ENCODE measurements at places on chromosomes 2 and 18. TPM values are rescaled to one million over a fixed set of nuclear protein-coding genes. Genes with fewer than 3 reads are reported as not detected.
A peak's percentile ranks its signal among the peaks of the same experiment; 100 is the strongest.

Gene TUBA4B
- not detected for polyA plus RNA-seq

Gene CD28
- polyA plus RNA-seq = 0.13 TPM

Gene FAM237A
- polyA plus RNA-seq = not detected

GRCh38 chr2:175151791-175152190, 16.2 kb downstream of the ATF2 start:
- DNase-seq = no peak

DNA sequence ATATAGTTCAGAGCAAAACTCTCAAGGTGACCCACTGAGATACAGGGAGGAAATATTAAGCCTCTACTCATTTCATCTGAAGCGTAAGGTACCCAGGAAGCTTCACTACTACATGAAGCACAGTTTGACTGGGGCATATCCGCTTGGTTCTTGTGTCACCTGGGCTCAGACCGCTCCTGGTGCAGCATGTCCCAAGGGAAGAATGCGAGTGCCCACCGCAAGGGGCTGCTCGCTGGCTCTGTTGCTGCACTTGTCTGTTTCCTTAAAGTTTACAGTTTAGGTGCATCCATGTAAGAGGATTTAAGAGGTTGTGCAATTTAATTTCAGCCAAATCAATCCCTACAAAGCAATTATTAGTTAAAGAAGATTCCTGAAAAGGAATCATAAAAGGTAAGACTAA, 507.8 kb downstream of the FBXO15 start:
- DNase-seq = no peak

DNA sequence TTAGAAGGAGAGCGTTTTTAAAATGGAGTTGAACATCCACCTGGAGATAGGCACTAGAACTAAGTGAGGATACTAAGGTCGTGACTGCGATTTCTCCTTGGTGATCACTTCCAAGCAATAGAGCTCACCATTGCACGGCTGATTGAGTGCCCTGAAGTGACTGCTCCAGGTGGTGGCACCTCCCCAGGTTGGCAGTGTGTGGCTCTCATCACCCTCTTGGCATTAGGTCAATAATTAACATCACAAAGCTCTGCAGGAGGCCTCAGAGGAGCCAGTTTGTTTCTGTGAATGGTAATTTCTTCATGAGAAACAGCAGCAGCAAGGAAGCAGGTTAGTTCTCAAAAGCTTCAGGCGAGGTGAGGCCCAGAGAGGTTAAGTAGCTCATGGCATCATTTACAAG, 259.6 kb downstream of the CLIP4 start:
- DNase-seq = no peak

- peak; percentile 6 for DNase-seq
These were observed 75.3 kb upstream of the CHN1 start for GRCh38 chr2:175080479-175080878.

- DNase-seq = no peak
These were observed 85.6 kb downstream of the MIB1 start for GRCh38 chr18:21826196-21826595.

- DNase-seq = no peak
These were observed 15.9 kb upstream of the POMC start for GRCh38 chr2:25184254-25184653.
